ENCODE measurements at places on chromosomes 12 and 14.

DNA sequence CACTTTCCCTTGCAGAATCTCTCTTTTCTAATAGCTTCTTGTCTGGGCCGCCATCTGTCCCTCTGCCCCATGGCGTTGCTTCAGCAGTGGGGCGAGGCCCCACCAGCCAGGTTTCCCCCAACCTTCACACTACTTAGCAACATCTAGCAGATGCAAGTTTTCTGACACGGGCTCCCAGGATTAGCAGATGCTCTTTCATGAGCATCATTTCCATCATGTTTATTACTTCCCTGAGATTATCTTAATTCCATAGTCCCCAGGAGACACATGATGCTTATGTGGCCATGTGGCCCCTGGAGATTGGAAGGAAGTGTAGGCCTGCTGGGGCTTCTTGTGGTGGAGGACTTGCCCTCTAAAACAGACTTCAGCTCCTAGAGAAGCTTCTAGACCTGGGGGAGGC, 102.0 kb upstream of the MYL2 start:
- no peak for DNase-seq

- DNase-seq: no peak
These were observed 12.4 kb upstream of the NRXN3 start for GRCh38 chr14:78157494-78158437.

GRCh38 chr14:22824711-22825359, 4.9 kb upstream of the MRPL52 start:
- DNase-seq: no peak

GRCh38 chr12:47744005-47744651, 14.6 kb downstream of the RAPGEF3 start:
- no peak for DNase-seq

GRCh38 chr12:12201274-12201758, 65.5 kb downstream of the LRP6 start:
- DNase-seq: no peak

All from vagina (tissue), 2 donors.